Epithelial cell of proximal tubule (primary cell): ENCODE measurements at places on chromosomes 4 and X. TPM values are rescaled to one million over a fixed set of nuclear protein-coding genes. Genes with fewer than 3 reads are reported as not detected.

HTRA3 gene
- total RNA-seq = 0.80 and 1.2 TPM in 2 replicates

GLRA3 gene
- total RNA-seq = not detected in 2 replicates

CHRNA9 gene
- not detected in 2 replicates for total RNA-seq

ADH7 gene
- total RNA-seq = not detected in 2 replicates

RHOXF1 gene
- not detected in 2 replicates for total RNA-seq

GPM6B gene
- 1.5 and 3.6 TPM in 2 replicates for total RNA-seq

TRIM60 gene
- total RNA-seq = not detected in 2 replicates

TACC3 gene
- 94.4 and 119 TPM in 2 replicates for total RNA-seq

TMEM154 gene
- 11.8 and 21.9 TPM in 2 replicates for total RNA-seq

ABCG2 gene
- total RNA-seq = 0.29 and 0.51 TPM in 2 replicates

BANK1 gene
- 0.51 and 1.4 TPM in 2 replicates for total RNA-seq

ADH4 gene
- not detected in 2 replicates for total RNA-seq

ZFX gene
- total RNA-seq = 10.8 and 25.1 TPM in 2 replicates

CYSLTR1 gene
- total RNA-seq = 0.07 TPM in 1 of 2 replicates, not detected in the other

DOK7 gene
- total RNA-seq = 0.51 and 0.81 TPM in 2 replicates

MBNL3 gene
- 6.3 and 8.4 TPM in 2 replicates for total RNA-seq

CENPVL3 gene
- 0.07 and 0.23 TPM in 2 replicates for total RNA-seq

CPZ gene
- 0.86 and 2.0 TPM in 2 replicates for total RNA-seq

CCDC110 gene
- total RNA-seq = 0.07 and 0.46 TPM in 2 replicates

MAD2L1 gene
- total RNA-seq = 38.3 and 74.4 TPM in 2 replicates

SPATA4 gene
- total RNA-seq = not detected in 2 replicates

AWAT1 gene
- total RNA-seq = not detected in 2 replicates

RHOXF2 gene
- not detected in 2 replicates for total RNA-seq

FAM149A gene
- 23.1 and 25.1 TPM in 2 replicates for total RNA-seq

SPANXA2 gene
- total RNA-seq = not detected in 2 replicates

SLC10A6 gene
- total RNA-seq = not detected in 2 replicates

FATE1 gene
- not detected in 2 replicates for total RNA-seq

MAMLD1 gene
- 1.5 and 2.5 TPM in 2 replicates for total RNA-seq

SOX3 gene
- total RNA-seq = not detected in 2 replicates

PDCL2 gene
- total RNA-seq = not detected in 2 replicates

SOD3 gene
- total RNA-seq = 0.43 and 0.63 TPM in 2 replicates

CORIN gene
- total RNA-seq = 0.12 TPM in 1 of 2 replicates, not detected in the other

SMIM31 gene
- total RNA-seq = not detected in 2 replicates

UBL4A gene
- 39.4 and 65.5 TPM in 2 replicates for total RNA-seq

HCCS gene
- total RNA-seq = 21.8 and 24.4 TPM in 2 replicates

SMIM10L2A gene
- total RNA-seq = 0.65 and 2.3 TPM in 2 replicates

RAB9B gene
- 0.22 and 0.40 TPM in 2 replicates for total RNA-seq

TBC1D8B gene
- 1.2 and 1.7 TPM in 2 replicates for total RNA-seq

ZNF732 gene
- total RNA-seq = 2.4 and 2.8 TPM in 2 replicates

SSX1 gene
- total RNA-seq = not detected in 2 replicates

CSAG1 gene
- total RNA-seq = not detected in 2 replicates
